T-helper 1 cell (primary cell): ENCODE measurements at places on chromosomes 5 and 9.

- DNase-seq: no peak
These were observed 20.5 kb downstream of the ELP1 start for GRCh38 chr9:108913391-108913790.

DNA sequence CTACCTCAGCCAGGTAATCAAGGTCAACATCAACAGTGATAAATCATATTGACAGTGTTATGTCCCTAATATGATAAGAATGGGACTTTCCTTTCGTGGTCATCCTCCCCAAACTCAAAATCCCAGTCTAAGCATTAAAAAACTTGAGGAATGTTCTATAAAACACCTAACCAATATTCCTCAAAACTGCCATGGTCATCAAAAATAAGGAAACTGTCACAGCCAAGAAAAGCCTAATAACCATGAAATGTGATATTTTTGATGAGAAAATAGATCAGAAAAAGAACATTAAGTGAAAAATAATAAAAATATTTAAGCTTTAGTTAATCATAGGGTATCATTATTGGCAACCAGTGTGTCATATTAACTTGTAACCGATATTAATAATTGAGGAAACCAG is 232.1 kb upstream of the ATP10B start:
- DNase-seq: no peak

DNA sequence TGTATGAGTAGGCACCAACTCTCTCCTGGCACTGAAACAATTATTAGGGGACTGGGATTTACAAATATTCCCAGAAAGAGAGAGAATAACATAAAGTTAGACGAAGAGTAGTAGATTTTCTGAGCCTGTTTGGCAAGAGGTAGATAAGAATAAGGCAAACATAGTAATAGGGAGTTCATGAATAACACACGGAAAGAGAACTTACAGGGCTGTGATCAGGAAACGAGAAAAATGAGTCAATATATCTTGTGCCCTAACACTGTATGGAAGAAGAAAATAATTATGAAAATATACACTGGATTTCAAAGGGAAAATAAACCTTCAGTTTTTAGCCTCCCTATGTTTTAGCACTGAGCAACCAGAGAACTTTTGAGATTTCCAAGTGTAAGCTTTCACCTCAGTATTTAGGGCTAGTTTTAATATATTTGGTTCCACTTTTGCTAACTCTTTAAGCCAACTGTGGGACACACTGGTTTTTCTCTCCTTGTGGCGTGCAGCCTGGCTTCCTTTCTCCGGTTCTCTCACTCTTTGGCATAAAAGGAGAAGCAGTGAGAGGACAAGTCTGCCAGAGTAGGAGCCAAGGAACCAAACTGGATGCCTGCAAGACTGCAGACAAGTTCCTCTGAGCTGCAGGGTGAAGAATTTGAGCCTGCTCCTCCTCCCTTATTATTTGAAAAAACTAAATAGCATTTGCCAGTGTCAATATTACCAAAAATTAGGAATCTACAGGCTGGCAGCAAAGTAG is 6.6 kb upstream of the KCNN2 start:
- no peak for DNase-seq

DNA sequence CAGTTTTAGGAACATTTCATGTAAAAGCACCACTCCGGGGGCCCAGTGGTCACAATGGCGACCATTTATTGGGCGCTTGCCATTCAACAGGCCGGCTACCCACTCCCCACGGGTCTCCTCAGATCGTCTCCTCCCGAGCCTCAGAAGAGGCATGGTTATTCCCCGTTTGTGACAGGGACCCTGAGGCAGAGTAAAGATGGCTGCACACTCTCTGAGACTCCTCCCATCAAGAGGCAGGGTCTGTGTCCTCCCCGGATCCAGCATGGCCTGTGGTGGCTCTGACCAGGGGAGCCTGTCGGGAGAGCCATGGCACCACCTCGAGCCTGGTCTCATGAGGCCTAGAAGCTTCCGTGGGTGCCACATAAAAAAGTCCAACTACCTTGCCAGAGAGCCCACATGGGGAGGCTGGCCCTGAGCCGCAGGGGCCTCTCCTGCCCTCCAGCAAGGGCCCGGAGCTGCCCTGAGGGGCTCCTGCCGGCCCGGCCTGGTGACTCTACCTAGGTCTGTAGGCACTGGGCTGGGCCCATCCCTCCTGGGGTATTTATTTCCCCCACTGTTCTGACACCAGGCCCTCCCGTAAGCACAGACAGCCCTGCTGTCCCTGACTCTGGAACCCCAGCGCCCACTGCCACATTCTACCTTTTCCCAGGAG is 90.8 kb downstream of the VAV2 start:
- DNase-seq: no peak

DNA sequence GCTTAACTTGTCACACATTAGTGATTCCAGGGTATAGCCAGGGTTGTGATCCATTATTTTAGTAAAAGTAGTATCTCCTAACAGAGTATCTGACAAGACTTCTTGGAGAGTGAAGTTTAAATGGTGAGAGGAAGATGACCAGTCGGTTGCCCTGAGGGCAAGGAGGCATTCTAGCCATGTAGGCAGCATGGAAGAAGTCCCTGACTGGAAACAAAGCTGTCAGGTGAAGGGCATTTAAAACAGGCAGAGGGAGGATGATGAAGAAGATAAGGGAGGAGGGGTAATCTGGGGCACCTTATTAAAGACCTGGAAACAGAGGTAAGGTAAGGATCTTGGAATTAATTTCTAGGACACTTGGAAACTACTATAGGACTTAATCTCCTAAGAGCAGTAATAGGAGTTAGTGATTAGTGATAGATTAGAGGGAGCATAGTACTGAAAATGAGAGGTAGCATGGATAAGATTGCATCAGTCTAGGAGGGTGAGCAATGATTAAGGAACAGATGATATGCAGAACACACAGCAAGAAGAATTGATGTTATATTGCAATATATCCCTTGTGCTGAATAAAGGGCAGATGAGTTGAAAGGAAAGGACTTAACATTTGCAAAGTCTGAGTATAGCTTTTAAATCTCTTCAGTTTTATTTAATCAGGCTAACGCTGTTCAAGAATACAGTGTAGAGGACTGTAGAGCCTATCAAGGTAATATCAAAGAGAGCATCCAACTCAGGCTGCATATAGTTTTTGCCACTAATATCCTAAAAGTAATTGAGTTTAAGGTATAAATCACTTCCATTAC is 9.6 kb downstream of the KIF2A start:
- no peak for DNase-seq

DNA sequence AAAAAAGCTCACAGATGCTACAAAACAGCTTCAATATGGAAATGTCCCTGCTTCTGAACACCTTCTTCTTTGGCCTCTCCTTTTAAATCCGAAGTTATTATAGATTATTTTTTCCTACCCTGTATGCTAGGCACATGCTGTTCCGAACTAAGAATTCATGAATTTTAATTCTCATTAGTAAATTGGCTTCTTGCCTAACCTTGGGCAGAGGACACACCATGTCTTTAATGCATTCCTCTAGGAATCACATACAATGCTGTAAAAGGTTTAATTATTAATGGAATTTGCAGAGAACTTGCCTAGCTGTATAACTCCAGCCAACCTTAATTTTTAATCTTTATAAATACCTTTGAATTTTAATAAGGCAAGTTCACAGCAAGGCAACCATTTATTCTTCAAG is 234.4 kb downstream of the NTRK2 start:
- DNase-seq: no peak

DNA sequence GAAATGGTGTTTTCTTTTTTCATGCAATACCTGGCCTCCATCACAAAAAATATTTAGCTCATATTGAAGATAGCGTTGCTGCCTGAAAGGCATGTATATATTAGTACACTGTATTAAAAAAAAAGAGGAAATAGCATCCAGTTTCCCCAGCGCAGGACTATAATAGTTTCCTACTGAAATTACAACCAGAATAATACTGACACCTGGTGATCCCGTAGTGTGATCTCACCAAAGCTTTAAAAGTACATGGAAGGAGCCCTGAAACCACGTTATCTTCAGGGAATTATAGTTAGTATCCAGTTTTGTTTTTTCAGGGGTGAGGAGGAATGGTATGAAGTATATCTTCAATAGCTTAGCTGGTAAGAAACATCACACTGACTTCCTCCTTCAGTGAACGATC is 264.9 kb downstream of the CD180 start:
- DNase-seq: no peak

- DNase-seq: no peak
These were observed 36.5 kb downstream of the WWC1 start for GRCh38 chr5:168327994-168328393.

- no peak for DNase-seq
These were observed 13.7 kb downstream of the OR1J1 start for GRCh38 chr9:122463828-122464632.

DNA sequence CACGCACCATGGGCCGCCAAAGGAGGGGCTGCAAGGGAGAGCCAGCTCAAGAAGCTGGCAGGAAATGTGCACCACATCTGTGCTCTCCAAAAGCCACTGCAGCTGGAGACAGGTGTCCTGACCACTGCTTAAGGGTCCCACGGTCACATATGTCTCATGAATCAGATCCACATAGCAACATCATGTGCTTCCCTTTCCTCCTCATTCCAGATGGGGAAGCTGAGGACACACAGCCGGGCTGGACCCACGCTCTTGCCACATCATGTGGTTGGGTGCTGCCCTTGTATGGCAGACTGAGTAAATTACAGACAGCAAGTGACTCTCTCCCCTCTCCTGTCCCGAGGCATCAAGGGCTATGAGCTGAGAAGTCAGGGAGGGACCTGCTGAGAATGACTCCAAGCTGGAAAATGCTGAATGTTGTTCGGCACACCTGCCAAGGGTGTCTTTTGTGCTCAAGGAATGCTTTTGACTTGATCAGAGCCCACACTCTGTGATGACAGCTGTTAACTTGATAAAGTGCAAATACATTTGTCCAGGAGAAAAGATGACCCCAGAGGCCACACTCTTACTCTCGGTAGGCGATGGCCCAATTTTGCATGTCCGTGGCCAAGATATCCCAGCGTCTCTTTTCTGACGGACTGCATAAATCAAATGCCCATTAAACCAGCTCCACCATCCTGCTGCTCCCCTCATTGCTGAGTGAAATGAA is 58.2 kb downstream of the NSUN2 start:
- no peak for DNase-seq

GRCh38 chr5:168585119-168585856 is 6.1 kb upstream of the PANK3 start:
- no peak for DNase-seq

DNA sequence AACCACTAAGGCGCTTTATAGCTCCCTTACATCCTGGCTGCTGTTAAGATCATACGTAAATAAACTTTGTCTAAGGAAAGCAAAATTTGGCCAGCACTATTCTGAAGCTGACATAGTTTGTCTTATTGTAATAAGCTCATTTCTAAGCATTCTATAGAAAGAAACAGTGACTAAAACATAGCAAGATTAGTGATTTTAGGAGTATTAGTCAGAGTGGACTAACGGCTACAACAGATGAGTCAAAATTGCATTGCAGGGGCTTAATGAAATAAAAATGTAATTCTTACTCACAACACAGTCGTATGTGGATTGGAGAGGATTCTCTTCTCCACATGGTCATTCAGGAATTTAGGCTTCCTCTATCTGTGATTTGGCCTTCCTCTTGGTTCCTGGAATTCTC is 347.6 kb downstream of the GADD45G start:
- DNase-seq: no peak

DNA sequence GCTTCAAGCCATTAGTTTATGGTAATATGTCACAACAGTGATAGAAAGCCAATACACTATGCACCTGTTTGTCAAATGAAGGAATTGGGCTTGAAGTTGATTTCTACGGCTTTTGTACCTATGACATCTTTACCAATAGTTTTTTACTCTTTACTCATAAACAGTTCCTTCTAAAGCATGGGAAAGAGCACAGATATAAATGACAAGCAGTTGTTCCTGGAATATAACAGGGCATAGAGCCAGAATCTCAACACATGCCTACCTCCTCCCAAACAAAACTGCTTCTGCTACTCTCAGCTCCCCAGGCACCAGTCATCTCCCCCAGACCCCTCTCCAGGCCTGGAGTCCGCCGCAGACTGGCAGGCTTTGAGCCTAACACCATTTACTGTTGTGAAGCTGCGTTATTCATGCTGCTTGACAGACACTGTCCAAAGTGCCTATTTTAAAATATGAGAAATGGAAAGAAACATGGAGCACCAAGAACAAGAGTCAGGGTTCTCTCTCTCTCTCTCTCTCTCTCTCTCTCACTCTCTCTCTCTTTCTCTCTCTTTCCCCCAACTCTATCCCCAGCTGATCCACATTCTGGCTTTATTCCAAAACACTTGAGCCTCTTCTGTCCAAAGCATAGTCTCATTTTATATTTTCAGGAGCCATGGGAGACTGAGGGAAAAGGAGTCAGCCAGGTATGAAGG is 111.6 kb downstream of the ADRB2 start:
- no peak for DNase-seq

- no peak for DNase-seq
These were observed 21.0 kb upstream of the ALDH1B1 start for GRCh38 chr9:38371495-38371894.

DNA sequence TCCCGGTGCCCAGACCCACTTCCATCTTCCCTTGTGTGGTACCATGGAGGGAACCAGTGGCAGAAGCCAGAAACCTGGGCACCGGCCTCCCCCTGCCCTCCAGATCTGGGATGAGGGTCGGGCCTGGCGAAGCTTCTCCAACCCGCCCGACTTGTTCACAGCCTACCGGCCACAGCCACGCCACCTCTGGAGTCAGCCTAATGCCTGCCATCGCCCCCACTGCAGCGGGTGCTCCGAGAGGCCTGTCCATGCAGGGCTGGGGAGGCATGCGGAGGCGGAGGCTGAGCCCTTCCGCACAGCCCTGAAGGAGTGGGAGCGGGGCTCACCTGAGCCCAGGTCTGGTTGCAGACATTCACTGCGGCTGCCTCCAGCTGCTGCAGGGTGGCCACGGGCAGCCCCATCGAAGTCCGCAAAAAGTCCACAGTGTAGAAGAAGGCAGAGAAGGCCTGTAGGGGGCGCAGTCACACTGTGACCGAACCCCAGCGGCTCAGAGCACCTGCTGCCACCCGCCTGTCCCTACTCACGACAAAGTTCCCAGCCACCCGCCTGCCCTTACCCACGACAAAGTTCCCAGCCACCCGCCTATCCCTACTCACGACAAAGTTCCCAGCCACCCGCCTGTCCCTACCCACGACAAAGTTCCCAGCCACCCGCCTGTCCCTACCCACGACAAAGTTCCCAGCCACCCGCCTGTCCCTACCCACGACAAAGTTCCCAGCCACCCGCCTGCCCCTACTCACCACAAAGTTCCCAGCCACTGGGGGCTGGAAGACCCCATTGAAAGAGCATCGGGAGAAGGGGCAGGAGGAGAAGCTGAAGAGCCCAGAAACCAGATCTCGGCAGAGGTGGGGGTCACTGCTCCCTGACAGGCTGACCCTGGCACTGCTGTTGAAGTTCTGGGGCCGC is 3.8 kb upstream of the NPDC1 start:
- no peak for DNase-seq

- DNase-seq: no peak
These were observed 17.2 kb upstream of the SPOCK1 start for GRCh38 chr5:137516251-137516797.

DNA sequence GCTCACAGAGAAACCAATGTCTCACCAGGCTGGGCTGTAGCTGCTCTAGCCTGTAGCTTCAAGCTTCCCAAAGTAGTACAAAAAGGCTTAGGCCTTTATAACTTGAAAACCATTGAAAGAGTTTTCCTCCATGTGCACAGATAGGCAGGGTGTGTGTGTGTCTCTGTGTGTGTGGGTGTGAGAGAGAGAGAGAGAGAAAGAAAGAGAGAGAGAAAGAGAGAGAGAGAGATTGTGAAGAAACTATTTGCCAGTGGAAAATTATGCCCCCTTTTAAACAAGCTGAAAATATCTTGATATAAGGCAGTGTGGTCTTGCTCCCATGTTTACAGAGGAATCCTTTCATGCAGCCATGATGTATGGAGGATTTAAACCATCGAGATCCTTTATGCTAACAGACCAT is 17.9 kb upstream of the GDNF start:
- no peak for DNase-seq

GRCh38 chr5:5039918-5040317 is 100.2 kb upstream of the ADAMTS16 start:
- no peak for DNase-seq
